Fibroblast of the aortic adventitia (primary cell): ENCODE measurements at places on chromosomes 1 and 21. TPM values are rescaled to one million over a fixed set of nuclear protein-coding genes. Genes with fewer than 3 reads are reported as not detected.

The LAD1 gene
- total RNA-seq, result not detected in 2 replicates

The SGIP1 gene
- 2.1 and 21.1 TPM in 2 replicates for total RNA-seq

The NFYC gene
- total RNA-seq, result 13.2 and 23.1 TPM in 2 replicates

- DNase-seq, result peak; percentile 58
These were observed 30.7 kb downstream of the PPP2R5A start for GRCh38 chr1:212315907-212316306.

DNA sequence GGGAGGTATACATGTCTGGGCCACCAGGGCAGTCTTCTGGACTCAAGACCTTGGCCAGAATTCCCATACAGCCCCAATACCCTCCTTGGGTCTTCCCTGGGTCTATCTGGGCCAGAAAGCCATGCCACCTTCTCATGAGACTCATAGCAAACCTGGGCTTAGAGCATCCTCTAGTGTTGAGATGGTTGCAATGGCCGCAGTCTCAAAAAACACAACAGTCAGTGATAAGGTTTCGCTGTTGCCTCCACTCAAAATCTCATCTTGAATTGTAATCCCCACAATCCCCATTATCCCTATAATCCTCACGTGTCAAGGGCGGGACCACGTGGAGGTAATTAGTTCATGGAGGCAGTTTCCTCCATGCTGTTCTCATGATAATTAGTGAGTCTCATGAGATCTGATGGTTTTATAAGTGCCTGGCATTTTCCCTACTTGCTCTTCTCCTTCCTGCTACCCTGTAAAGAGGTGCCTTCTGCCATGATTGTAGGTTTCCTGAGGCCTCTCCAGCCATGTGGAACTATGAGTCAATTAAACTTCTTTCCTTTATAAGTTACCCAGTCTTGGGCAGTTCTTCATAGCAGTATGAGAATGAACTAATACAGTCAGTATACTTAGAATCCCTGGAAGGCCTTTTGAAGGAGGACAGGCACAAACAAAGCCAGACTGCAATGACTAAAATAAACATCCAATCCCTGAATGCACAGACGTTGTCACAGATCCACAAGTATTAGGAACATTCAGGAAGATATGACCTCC is 77.0 kb downstream of the CTH start:
- DNase-seq, result peak; percentile 61

DNA sequence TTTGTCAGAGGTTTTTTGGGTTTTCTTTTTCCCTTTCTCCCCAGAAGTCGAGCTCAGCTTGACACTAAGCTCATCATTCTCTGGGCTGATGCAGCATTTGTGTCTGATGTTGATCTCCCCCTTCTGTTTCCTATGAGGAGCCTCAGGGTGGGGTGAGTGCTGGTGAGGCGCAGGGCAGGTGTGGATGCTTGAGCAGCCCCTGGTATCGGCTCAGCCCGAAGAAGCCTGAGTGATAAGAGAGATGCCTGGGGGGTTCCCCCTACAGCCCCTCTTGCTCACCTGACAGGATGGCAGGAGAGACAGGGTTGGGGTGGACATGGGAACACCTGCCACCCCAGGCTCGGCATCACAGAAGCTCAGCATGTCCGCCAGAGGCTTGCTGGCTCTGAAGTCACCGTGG is 239.0 kb downstream of the RHOU start:
- DNase-seq, result no peak

DNA sequence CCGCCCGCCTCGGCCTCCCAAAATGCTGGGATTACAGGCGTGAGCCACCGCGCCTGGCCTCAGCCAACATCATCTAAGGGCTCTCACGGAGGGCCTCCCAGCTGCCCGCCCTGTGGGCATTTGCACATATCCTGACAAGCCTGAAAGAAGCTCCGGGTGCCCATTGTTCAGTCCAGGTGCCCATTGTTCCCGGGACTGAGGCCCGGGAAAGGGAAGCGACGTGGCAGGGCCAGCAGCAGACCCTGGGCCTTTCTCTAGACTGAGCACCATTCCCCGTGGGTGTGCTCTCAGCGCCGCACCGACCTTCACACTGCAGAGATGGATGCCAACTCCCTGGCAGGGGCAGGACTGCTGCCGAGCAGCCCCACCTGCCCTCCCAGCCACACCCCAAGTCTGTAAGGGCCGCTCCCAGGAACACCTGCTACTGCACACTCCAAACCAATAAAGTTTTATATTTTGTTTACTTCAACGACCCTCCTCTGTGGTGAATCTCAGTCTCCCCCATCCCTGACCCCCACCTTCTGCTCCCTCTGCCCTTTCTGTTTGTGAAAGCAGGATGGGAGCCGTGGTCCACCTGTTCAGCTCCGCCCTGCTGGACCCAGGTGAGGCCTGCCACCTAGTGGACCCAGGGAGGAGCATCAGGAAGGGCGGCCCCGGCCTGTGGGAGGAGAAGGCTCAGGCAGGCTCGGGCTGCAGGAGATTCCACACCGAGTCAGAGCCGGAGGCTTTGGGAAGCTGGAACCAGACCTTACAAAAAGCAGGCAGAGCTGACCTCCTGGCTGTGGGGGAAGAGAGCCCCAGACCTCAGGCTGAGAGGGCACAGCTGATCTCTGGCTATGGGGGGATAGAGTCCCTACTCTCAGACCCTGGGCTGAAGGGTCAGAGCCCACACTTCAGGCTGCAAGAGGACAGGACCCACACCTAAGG is 1.1 kb upstream of the TMEM82 start:
- peak; percentile 58 for DNase-seq

GRCh38 chr1:235999259-235999925 is 65.5 kb downstream of the NID1 start:
- DNase-seq, result peak; percentile 88
